ENCODE measurements at places on chromosomes 7 and 10. TPM values are rescaled to one million over a fixed set of nuclear protein-coding genes. Genes with fewer than 3 reads are reported as not detected.

GRCh38 chr10:107548301-107548700 is 383.8 kb upstream of the SORCS1 start:
- H3K4me3 ChIP-seq = no peak overlapping the region
- no peak overlapping the region for H3K27ac ChIP-seq
- H3K27me3 ChIP-seq = no peaks in the 10 kb centered on the region
- DNase-seq = peak; percentile 48

DNA sequence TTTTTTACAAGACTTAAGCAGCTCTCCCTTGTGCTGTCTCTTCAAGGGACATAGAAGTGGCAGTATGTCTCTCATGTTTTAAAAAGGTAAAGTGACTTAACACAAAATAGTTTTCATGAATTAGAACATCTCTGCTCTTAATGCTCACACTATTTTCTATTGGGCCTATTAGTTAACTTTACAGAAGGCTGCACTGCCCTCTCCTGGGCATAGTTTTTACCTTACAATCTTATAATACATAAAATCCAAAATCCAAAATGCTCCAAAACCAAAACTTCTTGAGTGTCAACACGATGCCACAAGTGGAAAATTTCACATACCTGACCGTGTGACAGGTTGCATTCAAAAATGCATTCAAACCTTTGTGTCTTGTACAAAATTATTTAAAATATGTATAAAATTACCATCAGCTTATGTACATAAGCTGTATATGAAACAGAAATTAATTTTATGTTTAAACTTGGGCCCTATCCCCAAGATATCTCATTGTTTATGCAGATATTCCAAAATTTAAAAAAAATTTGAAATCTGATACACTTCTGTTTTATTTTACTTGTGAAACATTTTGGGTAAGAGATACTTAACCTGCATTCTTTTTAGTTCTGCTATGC is 25.8 kb downstream of the TES start:
- no peaks in the 10 kb centered on the region for H3K27me3 ChIP-seq
- H3K4me3 ChIP-seq = no peak overlapping the region
- H3K4me1 ChIP-seq = no peaks in the 10 kb centered on the region

DNA sequence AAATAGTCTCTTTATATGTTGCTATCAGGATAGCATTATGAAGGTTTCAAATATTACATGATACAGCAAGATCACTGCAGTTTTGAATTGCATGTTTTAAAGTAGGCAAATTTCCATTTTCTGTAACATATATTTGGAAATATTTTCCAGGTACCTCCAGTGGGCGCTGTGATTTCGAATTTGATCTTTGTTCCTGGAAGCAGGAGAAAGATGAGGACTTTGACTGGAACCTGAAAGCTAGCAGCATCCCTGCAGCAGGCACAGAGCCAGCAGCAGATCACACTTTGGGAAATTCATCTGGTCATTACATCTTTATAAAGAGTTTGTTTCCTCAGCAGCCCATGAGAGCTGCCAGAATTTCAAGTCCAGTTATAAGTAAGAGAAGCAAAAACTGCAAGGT is 299.0 kb downstream of the MALRD1 start:
- H3K27ac ChIP-seq = no peak overlapping the region
- no peaks in the 10 kb centered on the region for H3K4me1 ChIP-seq
- no peaks in the 10 kb centered on the region for H3K27me3 ChIP-seq
- H3K4me3 ChIP-seq = no peak overlapping the region
- no peaks in the 10 kb centered on the region for H3K36me3 ChIP-seq

- H3K27me3 ChIP-seq = no peaks in the 10 kb centered on the region
- H3K27ac ChIP-seq = no peak overlapping the region
- H3K4me1 ChIP-seq = no peaks in the 10 kb centered on the region
- no peak overlapping the region for H3K4me3 ChIP-seq
- DNase-seq = no peak
These were observed 170.9 kb upstream of the SMIM30 start for GRCh38 chr7:113289140-113289740.

DNA sequence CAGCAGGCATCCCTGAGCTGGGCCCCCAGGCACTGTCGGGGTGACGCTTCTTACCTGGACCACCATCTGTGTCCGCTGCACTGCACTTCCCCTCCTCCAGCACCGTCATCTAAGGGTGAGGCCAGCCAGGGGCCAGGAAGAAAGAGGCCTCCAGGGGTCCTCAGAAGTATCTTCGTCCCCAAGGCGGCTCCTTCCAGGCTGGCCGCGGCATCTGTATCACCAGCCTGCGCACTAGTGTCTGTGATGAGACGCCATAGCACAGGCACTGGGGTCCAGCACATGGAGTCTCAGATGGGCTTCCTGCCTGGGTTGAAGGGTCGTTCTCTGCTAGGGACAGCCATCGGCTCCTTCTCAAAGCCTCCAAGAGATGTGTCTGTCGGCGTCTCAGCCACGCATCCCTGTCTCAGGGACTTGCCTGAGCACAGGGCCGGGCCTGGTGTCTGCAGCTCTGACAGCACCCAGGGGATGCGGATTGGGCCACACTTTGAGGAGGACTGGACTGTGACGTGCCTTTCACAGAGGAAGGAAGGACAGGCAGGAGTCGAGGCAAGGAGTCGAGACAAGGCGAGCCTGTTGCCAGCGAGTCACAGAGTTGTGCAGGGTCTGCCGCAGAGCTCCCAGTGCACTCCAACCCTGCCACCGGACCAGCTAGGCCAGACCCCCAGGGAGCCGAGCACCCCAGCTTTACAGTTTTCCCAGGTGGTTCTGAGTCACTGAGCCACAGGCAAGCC is 101.5 kb upstream of the DIP2C start:
- no peak for DNase-seq
- peaks cover under 1% of the 10 kb centered on the region for H3K36me3 ChIP-seq
- H3K27me3 ChIP-seq = no peaks in the 10 kb centered on the region
- no peak overlapping the region for H3K27ac ChIP-seq
- H3K4me1 ChIP-seq = no peaks in the 10 kb centered on the region

GRCh38 chr10:26214004-26214403 is 2.6 kb upstream of the GAD2 start:
- peak; percentile 86 for DNase-seq
- no peaks in the 10 kb centered on the region for H3K36me3 ChIP-seq
- H3K27me3 ChIP-seq = peaks cover 70% of the 10 kb centered on the region
- H3K4me3 ChIP-seq = peak overlapping the region; percentile 63

- no peaks in the 10 kb centered on the region for H3K36me3 ChIP-seq
- no peak overlapping the region for H3K4me3 ChIP-seq
- no peak for DNase-seq
- H3K4me1 ChIP-seq = peaks cover 13% of the 10 kb centered on the region
- H3K27me3 ChIP-seq = no peaks in the 10 kb centered on the region
- no peak overlapping the region for H3K27ac ChIP-seq
These were observed 63.3 kb upstream of the IL6 start for GRCh38 chr7:22663721-22664120.

The CUTC gene
- 21.6 TPM for total RNA-seq

The DNAJC1 gene
- total RNA-seq = 11.2 TPM

The NPSR1 gene
- total RNA-seq = not detected

The CCDC146 gene
- 0.72 TPM for total RNA-seq

The HTR5A gene
- not detected for total RNA-seq
